Vagina (tissue), 2 donors: ENCODE measurements at places on chromosomes 4 and X. TPM values are rescaled to one million over a fixed set of nuclear protein-coding genes. Genes with fewer than 3 reads are reported as not detected.

The MAGEA2 gene
- not detected for total RNA-seq

The SHROOM2 gene
- 8.8 TPM for total RNA-seq

The TGIF2LX gene
- total RNA-seq: not detected

GRCh38 chr4:98092833-98093439, 50.3 kb downstream of the STPG2 start:
- no peaks in the 10 kb centered on the region for H3K4me1 ChIP-seq
- H3K27me3 ChIP-seq: no peaks in the 10 kb centered on the region
- H3K36me3 ChIP-seq: no peaks in the 10 kb centered on the region

DNA sequence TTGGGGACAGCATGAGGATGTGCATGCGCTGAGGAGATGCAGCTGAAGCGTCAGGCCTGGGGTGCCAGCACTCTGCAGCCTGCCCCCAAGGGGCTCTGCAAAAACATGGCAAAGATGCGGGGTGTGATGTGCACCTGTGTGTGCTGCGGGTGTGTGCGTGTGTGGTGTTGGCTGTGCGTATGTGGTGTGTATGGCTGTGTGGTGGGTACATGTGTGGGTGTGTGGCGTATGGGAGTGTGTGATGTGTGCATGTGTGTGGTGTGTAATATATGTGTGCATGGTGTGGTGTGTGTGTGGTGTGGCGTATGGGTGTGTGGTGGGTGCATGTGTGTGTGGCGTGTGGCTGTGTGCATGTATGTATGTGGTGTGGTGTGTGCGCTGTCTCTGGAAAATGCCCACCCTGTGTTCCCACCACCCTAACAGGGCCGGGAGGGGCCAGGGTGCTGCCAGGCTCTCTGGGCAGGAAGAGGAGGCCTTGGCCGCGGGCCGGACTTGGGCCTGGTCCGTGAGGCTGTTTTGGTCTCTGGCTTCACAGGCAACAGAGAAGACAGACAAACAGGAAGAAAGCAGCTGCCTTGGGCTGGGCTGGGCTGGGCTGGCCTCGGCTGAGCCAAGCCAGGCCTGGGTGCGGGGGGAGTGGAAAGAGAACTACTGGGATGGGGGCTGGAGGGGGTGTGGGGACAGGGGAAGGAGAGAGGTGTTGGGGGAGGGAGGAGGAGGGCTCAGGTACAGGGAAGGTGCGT, 1.1 kb upstream of the AVPR2 start:
- no peaks in the 10 kb centered on the region for H3K27me3 ChIP-seq
- H3K4me1 ChIP-seq: peaks cover 18% of the 10 kb centered on the region
- H3K36me3 ChIP-seq: no peaks in the 10 kb centered on the region
- no peak for DNase-seq
- H3K27ac ChIP-seq: peak overlapping the region; percentile 39

DNA sequence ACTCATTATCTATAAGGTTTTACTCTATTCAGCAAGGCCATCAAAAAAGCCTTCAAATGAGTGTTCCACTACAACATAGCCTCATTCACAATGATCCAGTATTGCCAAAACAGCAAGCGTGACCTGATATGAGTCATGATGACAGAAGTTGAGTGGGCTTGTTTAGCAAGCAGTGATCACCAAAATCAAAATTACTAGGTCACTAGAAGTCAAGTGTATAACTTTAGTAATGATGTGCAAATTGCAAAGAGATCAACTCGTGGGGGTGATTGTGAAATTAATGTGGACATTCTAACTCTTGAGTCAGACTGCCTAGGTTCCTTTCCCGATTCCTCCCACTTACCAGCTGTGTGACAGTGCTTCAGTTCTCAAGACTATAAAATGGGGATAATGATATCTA, 124.5 kb downstream of the CHM start:
- H3K4me1 ChIP-seq: no peaks in the 10 kb centered on the region
- no peak overlapping the region for H3K4me3 ChIP-seq
- no peaks in the 10 kb centered on the region for H3K36me3 ChIP-seq
- no peaks in the 10 kb centered on the region for H3K27me3 ChIP-seq
- no peak for DNase-seq

GRCh38 chrX:154981116-154981411, 41.5 kb downstream of the F8 start:
- H3K27me3 ChIP-seq: no peaks in the 10 kb centered on the region
- no peaks in the 10 kb centered on the region for H3K36me3 ChIP-seq
- H3K4me1 ChIP-seq: no peaks in the 10 kb centered on the region
- no peak for DNase-seq
- H3K4me3 ChIP-seq: peak overlapping the region; percentile 39
- H3K27ac ChIP-seq: no peak overlapping the region

- H3K27me3 ChIP-seq: no peaks in the 10 kb centered on the region
- H3K27ac ChIP-seq: no peak overlapping the region
- no peak for DNase-seq
- H3K36me3 ChIP-seq: no peaks in the 10 kb centered on the region
- no peak overlapping the region for H3K4me3 ChIP-seq
These were observed 947.9 kb downstream of the FAT4 start for GRCh38 chr4:126262665-126263064.

DNA sequence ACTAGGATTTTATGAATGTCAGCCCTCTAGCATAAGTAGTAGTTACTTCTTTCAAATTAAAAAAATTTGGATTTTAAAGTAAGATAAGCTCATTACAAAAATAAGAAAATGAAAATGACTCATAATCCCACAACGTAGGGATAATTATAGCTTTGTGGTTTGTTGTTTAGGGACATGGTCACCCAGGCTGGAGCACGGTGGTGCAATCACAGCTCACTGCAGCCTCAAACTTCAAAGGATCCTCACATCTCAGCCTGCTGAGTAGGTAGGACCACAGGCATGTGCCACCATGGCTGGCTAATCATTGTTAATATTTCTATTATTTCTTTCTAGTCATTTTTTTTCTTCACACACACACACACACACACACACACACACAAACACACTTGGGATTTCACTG, 57.6 kb downstream of the PLAC1 start:
- no peaks in the 10 kb centered on the region for H3K27me3 ChIP-seq
- DNase-seq: no peak
- H3K4me3 ChIP-seq: no peak overlapping the region
- H3K27ac ChIP-seq: no peak overlapping the region
- H3K4me1 ChIP-seq: no peaks in the 10 kb centered on the region

GRCh38 chrX:149313871-149314371, 191.2 kb downstream of the IDS start:
- peaks cover 10% of the 10 kb centered on the region for H3K4me1 ChIP-seq
- no peaks in the 10 kb centered on the region for H3K27me3 ChIP-seq
- no peak overlapping the region for H3K4me3 ChIP-seq
- no peak overlapping the region for H3K27ac ChIP-seq
- H3K36me3 ChIP-seq: no peaks in the 10 kb centered on the region
- DNase-seq: no peak

DNA sequence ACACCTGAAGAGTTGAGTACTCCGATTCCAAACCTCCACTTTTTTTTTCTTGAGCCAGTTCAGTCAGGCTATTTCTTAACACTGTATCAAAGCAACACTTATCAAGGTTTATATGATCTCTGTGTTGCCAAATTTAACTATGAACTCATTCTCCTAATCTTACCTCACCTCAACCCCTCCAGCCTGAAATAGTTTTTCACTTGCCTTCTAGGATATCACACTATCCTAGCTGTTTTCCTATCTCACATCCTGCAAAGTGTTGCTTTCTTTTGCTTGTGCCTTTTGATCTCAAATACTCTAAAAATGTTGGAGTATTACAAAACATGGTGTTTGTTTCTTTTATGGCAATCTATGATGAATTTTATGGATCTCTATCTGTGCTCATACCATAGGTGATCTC, 415.0 kb downstream of the CFAP47 start:
- no peak overlapping the region for H3K27ac ChIP-seq
- no peaks in the 10 kb centered on the region for H3K4me1 ChIP-seq
- DNase-seq: no peak
- no peaks in the 10 kb centered on the region for H3K36me3 ChIP-seq

GRCh38 chrX:9369802-9370291, 95.0 kb upstream of the TBL1X start:
- H3K36me3 ChIP-seq: no peaks in the 10 kb centered on the region
- no peak for DNase-seq
- no peak overlapping the region for H3K4me3 ChIP-seq
- no peaks in the 10 kb centered on the region for H3K4me1 ChIP-seq
- H3K27ac ChIP-seq: no peak overlapping the region

- H3K27me3 ChIP-seq: no peaks in the 10 kb centered on the region
- H3K27ac ChIP-seq: peak overlapping the region; percentile 22
- H3K36me3 ChIP-seq: no peaks in the 10 kb centered on the region
- H3K4me3 ChIP-seq: no peak overlapping the region
These were observed 196.4 kb upstream of the C1QTNF7 start for GRCh38 chr4:15231265-15232091.

- peaks cover 50% of the 10 kb centered on the region for H3K4me1 ChIP-seq
- peaks cover 50% of the 10 kb centered on the region for H3K36me3 ChIP-seq
- no peak for DNase-seq
- H3K4me3 ChIP-seq: no peak overlapping the region
- peak overlapping the region; percentile 2 for H3K27ac ChIP-seq
- H3K27me3 ChIP-seq: no peaks in the 10 kb centered on the region
These were observed 4.5 kb downstream of the UBA1 start for GRCh38 chrX:47198026-47198686.

DNA sequence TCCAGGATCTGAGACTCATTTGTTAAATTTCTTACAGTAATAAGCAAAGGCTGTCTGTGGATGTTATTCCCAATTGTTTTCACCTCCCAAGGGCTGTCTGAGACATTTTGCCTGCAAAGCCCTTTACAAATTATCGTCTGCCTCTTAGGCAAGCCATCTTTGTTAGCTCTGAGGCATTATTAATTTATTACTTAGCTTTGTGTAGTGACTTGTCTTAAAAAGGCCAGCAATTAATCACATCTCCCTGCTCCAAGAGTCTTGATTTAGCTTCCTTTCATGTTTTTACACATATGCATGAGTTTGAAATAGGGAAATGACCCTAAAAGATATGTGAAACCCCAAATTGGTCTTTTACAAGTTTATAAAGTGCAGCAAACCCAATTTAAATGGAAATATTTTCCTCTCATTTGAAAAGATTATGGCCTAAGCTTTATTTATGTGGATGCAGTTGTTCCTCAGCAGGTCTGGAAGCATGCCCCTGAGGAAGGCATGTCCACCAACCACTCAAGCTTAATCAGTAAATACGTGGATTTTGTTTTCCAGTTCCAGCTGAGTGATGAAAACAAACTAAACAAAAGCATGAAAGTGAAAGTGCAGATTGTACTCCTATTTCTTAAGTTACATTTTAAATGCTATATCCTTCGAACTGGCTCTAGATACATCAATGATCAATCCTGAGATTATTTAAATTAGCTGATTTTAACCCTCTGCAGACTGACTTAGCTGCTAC, 173.6 kb upstream of the LNX1 start:
- H3K27me3 ChIP-seq: no peaks in the 10 kb centered on the region
- no peaks in the 10 kb centered on the region for H3K36me3 ChIP-seq
- peak overlapping the region; percentile 33 for H3K27ac ChIP-seq

GRCh38 chrX:39688576-39689375, 409.0 kb downstream of the BCOR start:
- H3K27ac ChIP-seq: peak overlapping the region; percentile 40
- no peaks in the 10 kb centered on the region for H3K36me3 ChIP-seq
- no peak for DNase-seq
- no peaks in the 10 kb centered on the region for H3K4me1 ChIP-seq
- H3K4me3 ChIP-seq: peak overlapping the region; percentile 41
- H3K27me3 ChIP-seq: no peaks in the 10 kb centered on the region

DNA sequence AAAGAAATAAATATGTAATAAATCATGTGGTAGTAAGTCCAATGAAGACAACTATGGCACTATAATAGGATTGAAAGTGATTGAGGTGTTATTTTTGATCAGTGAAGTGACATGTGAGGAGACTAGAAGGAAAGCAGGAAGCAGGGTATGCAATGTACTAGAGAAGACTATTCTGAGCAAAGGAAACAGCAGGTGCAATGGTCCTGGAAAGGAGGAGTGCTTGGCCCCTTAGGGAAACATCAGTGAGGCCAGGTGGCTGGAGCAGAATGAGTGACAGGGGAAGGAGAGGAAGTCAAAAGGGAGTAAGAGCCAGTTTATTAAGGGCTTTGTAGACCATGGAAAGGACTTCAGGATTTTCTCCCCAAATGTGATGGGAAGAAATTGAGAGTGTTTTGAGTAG, 207.6 kb upstream of the HCCS start:
- no peaks in the 10 kb centered on the region for H3K27me3 ChIP-seq
- no peaks in the 10 kb centered on the region for H3K4me1 ChIP-seq
- no peak for DNase-seq

DNA sequence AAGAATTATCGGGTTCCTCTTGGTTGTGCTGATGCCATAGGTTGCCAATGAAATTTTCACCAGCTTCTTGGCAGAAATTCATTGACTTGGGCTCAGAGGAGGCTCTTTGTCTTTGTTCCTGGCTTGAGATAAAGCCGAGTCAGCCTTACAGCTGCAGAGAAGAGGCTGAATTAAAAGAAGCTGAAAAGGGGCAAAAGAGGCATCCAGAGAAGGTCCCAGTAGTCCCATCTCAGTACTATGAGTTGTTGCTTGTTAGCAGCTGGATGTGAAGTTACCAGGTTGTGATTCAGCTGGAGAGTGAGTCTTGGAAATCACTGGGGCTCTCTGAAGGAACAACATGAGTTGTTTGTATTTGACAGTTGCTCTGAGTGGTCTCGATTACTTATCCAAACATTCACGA, 59.7 kb downstream of the SMAD1 start:
- no peak for DNase-seq
- peaks cover 48% of the 10 kb centered on the region for H3K4me1 ChIP-seq

DNA sequence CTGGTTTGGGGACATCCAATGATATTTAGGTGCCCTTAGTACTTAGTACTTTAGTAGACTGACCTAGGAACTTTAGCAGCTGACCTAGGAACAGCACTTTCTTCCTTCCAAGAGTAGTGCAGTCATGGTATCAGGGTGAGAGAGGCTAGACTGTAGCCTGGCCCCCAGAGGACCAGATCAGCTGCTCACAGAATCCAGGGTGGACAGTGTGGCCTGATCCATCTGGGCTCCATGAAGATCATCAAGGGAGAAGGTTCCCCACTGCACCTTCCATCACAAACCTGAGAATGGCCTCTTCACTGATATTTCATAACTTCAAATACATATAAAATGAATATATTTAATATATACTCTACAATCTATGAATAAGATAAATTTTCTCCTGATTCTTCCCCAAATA, 59.0 kb upstream of the TLR3 start:
- no peaks in the 10 kb centered on the region for H3K4me1 ChIP-seq
- no peak overlapping the region for H3K27ac ChIP-seq
- no peaks in the 10 kb centered on the region for H3K27me3 ChIP-seq
- DNase-seq: peak; percentile 54
- H3K36me3 ChIP-seq: no peaks in the 10 kb centered on the region

GRCh38 chr4:150363721-150364688, 217.9 kb upstream of the MAB21L2 start:
- no peaks in the 10 kb centered on the region for H3K27me3 ChIP-seq
- no peaks in the 10 kb centered on the region for H3K36me3 ChIP-seq
- no peaks in the 10 kb centered on the region for H3K4me1 ChIP-seq
- H3K27ac ChIP-seq: no peak overlapping the region
- DNase-seq: no peak

- no peak overlapping the region for H3K27ac ChIP-seq
- H3K36me3 ChIP-seq: no peaks in the 10 kb centered on the region
- H3K4me3 ChIP-seq: no peak overlapping the region
- H3K4me1 ChIP-seq: no peaks in the 10 kb centered on the region
- H3K27me3 ChIP-seq: no peaks in the 10 kb centered on the region
These were observed 424.5 kb upstream of the CTSO start for GRCh38 chr4:156378033-156378665.
